NCI-H510A (cell line): ENCODE measurements at places on chromosomes 3 and 15.

DNA sequence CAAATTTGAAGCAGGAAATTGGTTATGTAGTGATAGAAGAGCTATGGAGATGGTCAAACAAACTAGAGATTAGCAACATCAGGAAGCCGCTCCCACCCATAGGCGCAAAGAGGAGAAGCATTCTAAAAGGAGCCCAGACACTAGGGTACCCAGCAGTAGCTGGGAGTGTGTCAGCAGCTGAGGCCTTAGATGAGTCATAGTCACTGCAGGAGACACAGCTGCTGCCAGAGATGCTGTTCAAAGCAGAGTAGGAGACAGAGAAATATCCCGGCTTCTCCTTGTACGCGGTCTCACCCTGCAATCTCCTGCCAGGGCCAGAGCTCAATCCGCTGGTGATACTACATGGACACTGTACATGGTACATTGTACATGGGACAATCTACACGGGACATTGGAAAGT lies 61.9 kb downstream of the VGLL3 start:
- DNase-seq = no peak

- no peak for DNase-seq
These were observed 146.1 kb upstream of the UMPS start for GRCh38 chr3:124584245-124584551.

GRCh38 chr3:42572278-42572677 lies 9.5 kb downstream of the SEC22C start:
- DNase-seq = peak; percentile 29

DNA sequence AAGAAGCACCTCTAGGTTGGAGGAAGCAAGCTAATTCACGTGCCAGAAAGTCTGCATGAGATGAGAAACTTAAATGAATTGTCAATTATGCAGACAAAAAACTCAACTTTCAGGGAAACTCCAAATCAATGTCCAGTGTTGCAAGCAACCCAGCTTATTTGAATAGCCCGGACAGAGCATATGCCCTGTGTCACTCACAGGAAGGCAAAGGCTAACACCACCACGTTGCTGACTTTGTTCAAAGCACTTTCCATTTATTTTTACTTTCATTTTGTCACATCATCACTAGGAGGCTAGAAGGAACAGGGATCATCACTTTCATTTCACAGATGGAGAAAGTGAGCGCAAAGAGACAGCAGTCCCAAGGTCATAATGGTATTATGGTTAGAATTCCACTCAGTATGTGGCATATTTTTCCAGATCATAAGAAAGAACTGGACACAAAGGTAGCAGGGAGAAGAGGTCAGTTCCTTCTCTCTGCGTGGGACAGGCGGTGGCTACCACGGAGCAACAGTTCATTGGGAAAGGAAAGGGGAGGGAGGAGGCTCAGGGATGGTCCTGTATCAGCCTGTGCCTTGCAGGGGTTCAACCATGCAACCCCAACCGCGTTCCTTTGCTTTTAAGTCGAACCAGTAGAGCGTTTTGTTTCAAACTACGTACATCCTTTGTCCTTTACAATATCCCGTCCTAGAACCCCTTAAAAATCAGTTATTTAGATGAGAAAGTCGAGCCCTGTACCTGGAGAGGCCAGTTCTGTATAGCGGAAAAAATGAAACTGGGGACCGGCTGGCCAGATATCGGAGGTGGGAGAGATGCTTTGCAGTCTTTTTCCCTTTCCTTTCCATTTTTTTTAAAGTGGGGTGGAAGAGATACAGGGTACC lies 1.1 kb downstream of the HEG1 start:
- DNase-seq = no peak

- DNase-seq = no peak
These were observed 46.7 kb downstream of the PRTG start for GRCh38 chr15:55696221-55696620.

GRCh38 chr3:106392915-106393314 lies 524.1 kb upstream of the CBLB start:
- DNase-seq = no peak
